ENCODE measurements at places on chromosomes 6 and 20. TPM values are rescaled to one million over a fixed set of nuclear protein-coding genes. Genes with fewer than 3 reads are reported as not detected.

DNA sequence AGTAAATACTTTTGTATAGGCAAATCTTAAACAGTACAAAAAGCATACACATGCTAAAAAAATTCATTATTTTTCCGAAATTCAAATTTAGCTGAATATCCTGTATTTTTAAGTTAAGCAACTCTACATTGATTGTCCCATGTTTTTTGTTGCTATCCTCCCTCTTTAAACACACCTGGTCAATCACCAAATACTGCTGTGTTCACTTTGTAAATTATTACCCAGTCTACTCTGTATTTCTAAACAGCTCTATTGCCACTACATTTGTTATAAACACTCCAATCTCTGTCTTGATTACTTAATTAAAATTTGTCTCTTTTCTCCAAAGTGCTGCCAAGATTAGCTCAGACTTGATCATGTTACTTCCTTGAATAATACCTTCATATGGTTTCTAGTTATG is 466.5 kb upstream of the GJE1 start:
- no peaks in the 10 kb centered on the region for H3K36me3 ChIP-seq
- H3K27me3 ChIP-seq = no peaks in the 10 kb centered on the region
- H3K4me3 ChIP-seq = no peak overlapping the region
- H3K4me1 ChIP-seq = no peaks in the 10 kb centered on the region

DNA sequence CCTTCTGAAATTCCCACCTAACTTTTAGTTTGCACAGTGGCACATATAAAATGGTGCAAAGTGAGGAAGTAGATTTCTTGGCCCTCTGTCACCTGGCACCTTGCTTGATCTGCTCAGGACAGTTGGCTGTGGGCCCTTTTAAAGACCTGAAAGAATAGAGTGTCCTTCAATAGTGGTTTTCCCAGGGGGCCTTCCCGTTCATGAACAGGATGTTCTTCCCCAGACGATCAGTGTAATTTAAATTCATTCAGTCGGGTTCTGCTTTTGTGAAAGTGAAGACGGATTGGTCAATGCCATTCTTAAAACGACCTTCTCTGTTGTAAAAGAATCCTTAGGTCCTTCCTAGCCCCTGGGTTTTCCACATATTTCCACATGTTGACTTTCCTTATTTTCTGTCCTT is 178.5 kb downstream of the SASH1 start:
- no peaks in the 10 kb centered on the region for H3K36me3 ChIP-seq
- peaks cover 47% of the 10 kb centered on the region for H3K4me1 ChIP-seq
- no peak for DNase-seq
- no peak overlapping the region for H3K4me3 ChIP-seq
- no peaks in the 10 kb centered on the region for H3K27me3 ChIP-seq

DNA sequence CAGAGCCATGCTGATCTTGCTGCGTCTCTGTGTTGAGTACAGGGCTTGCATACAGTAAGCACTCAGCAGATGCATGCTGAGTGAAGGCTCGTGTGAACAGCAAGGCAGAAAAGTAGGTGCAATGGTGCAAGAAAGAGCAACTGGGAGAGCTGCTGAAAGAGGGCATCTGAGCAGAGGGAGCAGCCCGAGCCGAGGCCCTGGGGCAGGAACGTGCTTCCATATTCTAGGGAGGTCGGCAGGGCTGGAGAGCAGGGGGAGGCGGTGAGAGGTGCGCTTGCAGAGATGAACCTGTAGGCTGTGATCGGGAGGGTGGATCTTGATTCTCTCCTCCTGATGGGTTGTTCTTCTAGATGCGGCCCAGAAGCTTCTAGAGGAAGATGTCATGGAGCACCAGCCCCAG is 26.4 kb upstream of the STX16 start:
- DNase-seq = no peak
- peak overlapping the region; percentile 90 for H3K27ac ChIP-seq
- H3K4me3 ChIP-seq = no peak overlapping the region
- H3K36me3 ChIP-seq = no peaks in the 10 kb centered on the region

DNA sequence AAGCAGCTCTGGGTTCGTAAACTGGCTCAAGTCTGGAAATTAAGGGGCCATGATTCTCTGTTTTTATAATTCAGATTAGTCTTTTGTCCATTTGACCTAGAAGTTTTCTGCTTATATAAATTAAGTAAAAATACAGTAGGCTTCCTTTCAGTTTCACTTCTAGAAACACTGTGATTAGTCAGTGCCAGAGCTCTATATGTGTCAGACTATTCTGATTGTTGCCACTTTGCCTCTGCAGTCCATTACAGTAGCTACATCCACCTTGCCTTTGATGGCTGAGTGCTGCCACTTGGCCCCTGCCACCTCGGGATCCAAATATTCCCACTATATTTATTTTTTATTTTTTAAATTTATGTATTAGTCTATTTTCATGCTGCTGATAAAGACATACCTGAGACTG is 7.9 kb downstream of the ZC2HC1B start:
- H3K4me1 ChIP-seq = no peaks in the 10 kb centered on the region
- H3K27me3 ChIP-seq = no peaks in the 10 kb centered on the region
- H3K36me3 ChIP-seq = no peaks in the 10 kb centered on the region
- no peak overlapping the region for H3K4me3 ChIP-seq

Gene SLC32A1
- not detected for total RNA-seq

- H3K36me3 ChIP-seq = peaks cover 35% of the 10 kb centered on the region
- peak within 1 kb of the TSS; percentile 75 for H3K4me3 ChIP-seq
- DNase-seq = peak; percentile 74
- peak within 1 kb of the TSS; percentile 89 for H3K27ac ChIP-seq
- H3K27me3 ChIP-seq = peaks cover 9% of the 10 kb centered on the region
These were observed at the start of gene RING1 for GRCh38 chr6:33208091-33208967. TSS of gene RING1 (plus strand) at chr6:33208500. CDS start at chr6:33208823, 323 bp downstream.

Gene COL12A1
- 233 TPM for total RNA-seq

DNA sequence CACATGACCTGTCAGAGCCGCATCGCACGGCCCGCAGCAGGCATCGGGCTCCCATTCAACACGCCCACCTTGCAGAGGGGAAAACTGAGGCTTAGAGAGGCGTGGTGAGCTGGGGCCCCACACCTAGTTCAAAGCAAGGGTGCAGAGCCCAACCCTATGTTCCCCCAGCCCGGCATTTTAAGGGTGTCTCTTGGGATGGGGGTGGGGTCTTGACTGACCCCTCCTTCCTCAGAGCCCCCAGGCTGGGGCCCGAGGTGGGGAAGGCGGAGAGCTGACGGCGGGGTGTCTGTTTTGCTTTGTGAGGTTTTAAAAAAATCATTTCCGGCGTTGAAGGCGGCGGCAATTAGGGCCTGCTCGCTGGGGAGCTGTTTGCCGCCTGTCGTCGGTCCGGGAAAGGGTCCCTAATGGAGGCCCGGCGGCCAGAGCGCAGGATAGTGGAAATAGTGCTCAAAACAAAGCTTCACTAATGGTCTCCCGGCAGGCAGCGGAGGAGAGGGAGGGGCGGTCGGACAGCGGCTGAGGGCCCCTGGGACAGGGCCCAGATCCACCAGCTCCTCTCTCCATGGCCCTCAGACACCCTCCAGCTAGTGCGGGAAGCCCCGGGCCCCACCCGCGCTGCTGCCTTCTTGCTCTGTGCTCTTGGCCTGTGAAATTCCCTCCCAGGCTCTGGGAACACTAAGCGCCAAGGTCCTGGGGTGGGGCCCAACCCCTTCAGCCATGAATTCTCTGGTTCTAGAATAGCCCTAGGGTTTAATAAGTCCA is 11.9 kb downstream of the VSTM2L start:
- peaks cover 9% of the 10 kb centered on the region for H3K27me3 ChIP-seq
- no peaks in the 10 kb centered on the region for H3K36me3 ChIP-seq
- H3K4me3 ChIP-seq = no peak overlapping the region
- peaks cover 4% of the 10 kb centered on the region for H3K4me1 ChIP-seq
- DNase-seq = no peak

GRCh38 chr6:135753196-135753595 is 98.3 kb upstream of the PDE7B start:
- no peaks in the 10 kb centered on the region for H3K36me3 ChIP-seq
- no peak overlapping the region for H3K27ac ChIP-seq
- H3K4me1 ChIP-seq = no peaks in the 10 kb centered on the region

DNA sequence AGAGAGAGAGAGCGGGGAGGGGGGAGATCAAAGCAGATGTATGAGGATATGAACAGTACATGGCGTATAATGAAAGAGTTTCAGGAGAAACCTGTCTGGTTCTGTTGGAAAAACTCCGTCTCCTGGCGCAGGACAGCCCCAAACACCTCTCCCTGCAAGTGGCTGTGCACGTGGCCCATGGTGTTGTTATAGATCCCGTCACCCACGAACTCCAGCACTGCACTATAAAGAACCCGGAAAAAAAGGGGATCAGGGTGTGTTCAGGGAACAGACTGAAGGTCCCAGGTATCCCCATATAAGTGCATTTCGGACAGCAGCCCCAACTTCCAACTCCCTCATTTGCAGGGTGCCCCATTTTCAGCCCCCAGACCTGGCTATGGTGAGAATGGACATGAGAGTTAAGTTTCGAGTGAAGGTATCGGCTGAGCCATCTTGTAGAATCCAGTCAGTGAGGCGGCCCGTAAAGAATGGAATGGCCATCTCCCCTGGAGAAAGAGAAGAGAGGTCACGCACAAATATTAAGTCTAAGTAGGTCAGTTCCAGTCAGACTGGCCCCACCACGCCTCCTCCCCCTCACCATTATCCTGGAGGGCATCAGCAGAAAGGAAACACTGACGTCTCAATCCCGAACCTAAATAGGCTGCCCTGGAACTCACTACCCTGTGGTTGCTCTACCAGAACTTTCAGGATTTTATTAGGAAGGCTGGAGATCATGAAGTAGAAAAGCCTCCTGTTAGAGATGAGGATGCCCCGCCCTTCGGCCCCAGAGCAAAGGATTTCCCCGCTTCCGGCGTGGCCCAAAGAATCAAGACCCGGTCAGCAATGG is 1.3 kb downstream of the TAP1 start:
- peaks cover 15% of the 10 kb centered on the region for H3K4me1 ChIP-seq
- peak overlapping the region; percentile 81 for H3K27ac ChIP-seq
- peak overlapping the region; percentile 69 for H3K4me3 ChIP-seq
- DNase-seq = peak; percentile 23
- peaks cover 50% of the 10 kb centered on the region for H3K36me3 ChIP-seq

DNA sequence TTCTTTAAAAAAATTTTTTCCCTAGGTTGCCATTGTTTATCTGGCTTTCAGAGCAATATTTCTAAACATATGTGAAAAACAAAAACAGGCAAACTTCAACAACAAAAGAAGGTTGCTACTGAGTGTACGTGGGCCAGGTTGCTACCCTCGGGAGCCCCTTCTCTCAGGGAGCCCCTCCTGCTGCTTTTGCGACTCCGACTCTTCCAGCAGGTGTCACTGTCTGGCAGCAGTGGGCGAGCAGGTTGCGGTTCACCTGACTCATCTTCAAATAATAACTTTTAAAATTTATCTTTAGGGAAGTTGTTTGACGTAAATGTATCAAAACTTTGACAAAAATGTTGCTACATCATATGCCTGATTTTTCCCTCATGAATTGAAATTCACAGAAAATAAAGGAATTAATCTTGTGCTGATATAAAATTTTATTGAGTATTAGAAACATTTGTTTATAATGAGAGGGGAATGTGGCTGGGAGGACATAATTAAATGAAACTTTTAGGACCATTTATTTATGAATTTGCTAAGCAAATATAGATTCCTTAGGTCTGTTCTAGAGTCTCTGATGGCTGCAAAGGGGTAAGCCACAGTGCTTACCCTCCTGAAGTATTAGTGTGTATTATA is 138.8 kb downstream of the HIVEP1 start:
- no peaks in the 10 kb centered on the region for H3K27me3 ChIP-seq
- H3K4me3 ChIP-seq = no peak overlapping the region
- peaks cover 33% of the 10 kb centered on the region for H3K4me1 ChIP-seq
- no peaks in the 10 kb centered on the region for H3K36me3 ChIP-seq
- no peak for DNase-seq

DNA sequence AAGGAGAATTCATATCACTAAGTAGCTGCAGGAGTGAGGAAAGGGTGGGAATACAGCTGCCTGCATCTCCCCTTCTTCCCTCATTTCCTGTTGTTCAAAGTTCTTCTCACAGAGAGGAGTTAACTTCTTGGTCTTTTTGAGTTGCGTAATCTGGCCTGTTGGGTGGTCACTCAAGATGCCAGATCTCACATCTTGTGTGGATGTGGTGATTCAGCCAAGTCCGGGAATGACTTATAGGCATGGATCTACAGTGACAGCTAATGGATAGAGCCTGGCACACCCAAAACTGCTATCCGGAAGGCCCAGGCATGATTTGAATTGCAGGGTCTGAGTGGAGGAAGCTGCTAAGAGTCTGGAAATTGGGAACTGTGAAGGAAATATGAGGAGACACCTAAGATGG is 100.2 kb upstream of the SLC35B3 start:
- no peaks in the 10 kb centered on the region for H3K4me1 ChIP-seq
- DNase-seq = no peak
- no peaks in the 10 kb centered on the region for H3K36me3 ChIP-seq
- no peaks in the 10 kb centered on the region for H3K27me3 ChIP-seq
- H3K27ac ChIP-seq = no peak overlapping the region
- H3K4me3 ChIP-seq = no peak overlapping the region

- no peak overlapping the region for H3K4me3 ChIP-seq
- no peak overlapping the region for H3K27ac ChIP-seq
- 0 out of 2 replicates have a peak, but pooled peaks cover 11% of the 10 kb centered on the region for H3K27me3 ChIP-seq
- no peak for DNase-seq
These were observed 25.7 kb downstream of the PPP1R16B start for GRCh38 chr20:38831049-38831691.

DNA sequence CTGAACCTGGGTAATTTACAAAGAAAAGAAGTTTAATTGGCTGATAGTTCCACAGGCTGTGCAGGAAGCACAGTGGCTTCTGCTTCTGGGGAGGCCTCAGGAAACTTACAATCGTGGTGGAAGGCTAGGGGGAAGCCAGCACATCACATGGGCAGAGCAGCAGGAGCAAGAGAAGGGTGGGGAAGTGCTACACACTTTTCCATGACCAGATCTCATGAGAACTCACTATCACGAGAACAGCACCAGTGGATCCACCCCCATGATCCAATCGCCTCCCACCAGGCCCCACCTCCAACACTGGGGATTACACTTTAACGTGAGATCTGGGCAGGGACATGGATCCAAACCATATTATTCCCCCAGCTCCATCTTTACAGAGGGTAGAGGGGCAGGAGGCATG is 166.4 kb downstream of the NFATC2 start:
- H3K27ac ChIP-seq = no peak overlapping the region
- H3K36me3 ChIP-seq = no peaks in the 10 kb centered on the region
- no peaks in the 10 kb centered on the region for H3K4me1 ChIP-seq
- DNase-seq = no peak
- H3K27me3 ChIP-seq = no peaks in the 10 kb centered on the region

Gene NMBR
- total RNA-seq = not detected

DNA sequence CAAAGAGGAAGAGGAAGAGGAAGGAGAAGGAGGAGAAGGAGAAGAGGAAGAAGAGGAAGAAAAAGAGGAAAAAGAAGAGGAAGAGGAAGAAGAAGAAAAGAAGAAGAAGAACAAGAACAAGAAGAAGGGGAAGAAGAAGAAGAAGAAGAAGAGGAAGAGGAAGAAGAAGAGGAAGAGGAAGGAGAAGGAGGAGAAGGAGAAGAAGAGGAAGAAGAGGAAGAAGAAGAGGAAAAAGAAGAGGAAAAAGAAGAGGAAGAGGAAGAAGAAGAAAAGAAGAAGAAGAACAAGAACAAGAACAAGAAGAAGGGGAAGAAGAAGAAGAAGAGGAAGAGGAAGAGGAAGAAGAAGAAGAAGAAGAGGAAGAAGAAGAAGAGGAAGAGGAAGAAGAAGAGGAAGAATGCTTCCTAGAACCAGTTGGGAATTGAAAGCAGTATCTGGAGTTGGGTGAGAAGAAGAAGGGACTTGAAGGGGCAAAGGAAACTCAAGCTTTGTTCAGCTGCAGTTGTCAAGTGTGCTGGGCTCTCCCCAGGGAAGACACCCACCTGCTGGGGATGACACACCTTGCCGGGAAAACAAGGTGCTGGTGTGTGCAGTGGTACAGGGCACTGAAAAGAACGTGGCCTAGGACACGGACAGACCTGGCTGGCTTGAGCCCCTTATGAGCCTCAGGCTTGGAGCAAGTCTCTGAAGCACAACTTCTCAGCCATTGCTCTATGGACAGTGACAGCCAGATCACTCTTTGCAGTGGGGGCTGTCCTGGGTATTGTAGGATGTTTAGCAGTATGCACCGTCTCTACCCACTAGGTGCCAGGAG is 30.1 kb upstream of the ARFGEF2 start:
- no peak overlapping the region for H3K27ac ChIP-seq
- no peaks in the 10 kb centered on the region for H3K36me3 ChIP-seq
- no peak for DNase-seq

Gene DDO
- 0.53 TPM for total RNA-seq

All from SJSA1 (cell line).